ENCODE measurements at places on chromosomes 5 and 9.

DNA sequence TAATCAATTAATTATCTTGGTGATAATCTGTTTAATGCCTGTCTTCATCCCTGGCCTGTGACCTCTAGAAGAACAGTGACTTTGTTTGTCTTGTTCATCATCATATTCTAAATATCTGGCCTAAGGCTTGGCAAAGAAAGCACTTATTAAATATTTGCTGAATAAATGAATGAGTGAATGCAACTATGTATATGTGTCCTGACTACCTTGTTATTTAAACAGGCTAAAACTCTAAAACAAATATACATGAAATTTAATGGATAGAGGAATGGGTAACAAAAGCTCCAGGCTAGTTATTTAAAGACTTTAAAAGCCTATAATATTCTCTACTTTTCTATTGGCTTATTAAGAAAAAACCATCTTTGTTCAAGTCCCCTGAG, 91.7 kb upstream of the CER1 start:
- no peak for DNase-seq

DNA sequence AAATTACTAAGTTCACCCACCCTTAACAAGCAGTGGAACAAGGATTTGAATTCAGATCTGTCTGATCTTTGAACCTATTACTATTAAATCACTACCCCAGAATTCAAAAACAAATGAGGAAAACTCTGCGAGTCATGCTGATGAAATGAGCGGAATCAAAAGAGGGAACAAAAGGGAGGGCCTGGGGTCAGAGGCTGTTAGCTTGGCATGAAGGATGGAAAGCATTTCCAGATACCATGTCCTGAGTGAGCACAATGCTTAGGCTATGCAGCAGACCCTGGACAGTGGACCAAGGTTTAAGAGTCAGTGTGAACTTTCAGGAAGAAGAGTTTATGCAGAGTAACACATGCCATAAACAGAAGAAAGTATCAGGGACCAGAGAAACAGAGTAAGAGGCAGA, 30.5 kb downstream of the GRIA1 start:
- no peak for DNase-seq

DNA sequence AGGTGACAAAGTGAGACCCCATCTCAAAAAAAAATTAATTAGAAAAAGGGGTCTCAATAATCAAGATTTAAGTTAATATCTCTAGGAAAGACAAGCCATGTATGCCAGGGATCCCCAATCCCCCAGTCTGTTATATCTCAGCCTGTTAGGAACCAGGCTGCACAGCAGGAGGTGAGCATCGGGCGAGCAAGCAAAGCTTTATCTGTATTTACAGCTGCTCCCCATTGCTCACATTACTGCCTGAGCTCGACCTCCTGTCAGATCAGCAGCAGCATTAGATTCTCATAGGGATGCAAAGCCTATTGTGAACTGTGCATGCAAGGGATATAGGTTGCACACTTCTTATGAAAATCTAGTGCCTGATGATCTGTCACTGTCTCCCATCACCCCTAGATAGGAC, 116.8 kb downstream of the TARS1 start:
- DNase-seq, result no peak

DNA sequence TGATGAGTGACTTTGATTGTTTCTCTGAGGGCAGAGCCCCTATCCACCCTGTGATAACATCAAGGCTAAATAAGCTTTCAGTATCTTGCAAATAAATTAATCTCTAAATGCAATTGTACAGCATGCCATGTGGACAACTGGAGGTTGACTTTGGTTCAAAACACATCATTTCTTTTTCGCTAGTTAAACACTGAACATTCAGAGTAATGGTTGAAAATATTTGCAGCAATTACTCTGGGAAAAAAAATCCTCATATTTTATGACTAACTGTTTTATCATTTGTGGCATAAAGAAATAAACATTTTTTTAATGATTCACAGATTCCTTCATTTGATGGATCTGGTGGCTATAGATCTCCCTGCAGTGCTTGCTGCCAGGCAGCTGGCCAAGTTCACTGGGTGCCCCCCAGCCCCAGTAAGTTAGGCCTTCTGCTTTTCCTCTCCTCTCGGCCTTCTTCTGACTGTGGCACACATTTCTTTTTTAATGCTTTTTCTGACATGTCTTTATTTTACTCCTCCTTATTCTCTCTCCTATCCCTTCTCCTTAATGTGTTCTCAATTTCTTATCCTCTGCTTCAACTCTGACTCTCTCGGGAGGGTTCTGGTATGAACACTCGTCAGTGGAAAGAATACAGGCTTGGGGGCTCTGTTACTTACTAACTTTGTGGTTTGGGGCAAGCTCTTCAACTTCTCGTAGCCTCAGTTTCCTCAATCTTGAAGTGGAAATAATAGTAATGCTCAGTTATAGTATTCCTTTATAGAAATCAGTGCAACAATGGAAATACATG, 69.6 kb downstream of the ADAMTSL1 start:
- no peak for DNase-seq

DNA sequence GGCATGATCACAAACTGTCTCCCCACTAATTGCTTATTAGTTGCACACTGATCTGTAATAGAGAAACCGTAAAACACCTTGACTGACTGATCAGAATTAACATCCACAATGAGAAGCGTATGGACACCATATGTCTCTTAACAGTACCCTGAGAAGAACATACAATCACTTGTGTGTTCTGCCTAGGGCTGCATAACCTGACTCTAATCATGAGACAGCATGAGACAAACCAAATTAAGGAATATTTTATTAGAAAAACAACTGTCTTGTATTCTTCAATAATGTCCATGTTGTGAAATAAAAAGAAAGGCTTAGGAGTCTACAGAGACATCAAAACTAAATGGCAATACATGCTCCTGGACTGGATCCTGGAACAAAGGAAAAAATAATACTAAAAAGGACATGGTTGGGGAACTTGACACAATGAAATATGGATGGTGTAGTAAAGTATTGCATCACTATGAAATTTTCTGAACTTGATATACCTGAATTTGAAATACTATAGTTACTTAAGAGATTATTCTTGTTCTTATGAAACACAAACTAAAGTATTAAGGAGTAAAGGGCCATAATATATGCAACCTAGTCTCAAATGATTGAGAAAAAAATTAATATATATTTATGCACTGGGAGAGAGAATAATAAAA, 162.1 kb downstream of the CWC27 start:
- DNase-seq, result no peak

DNA sequence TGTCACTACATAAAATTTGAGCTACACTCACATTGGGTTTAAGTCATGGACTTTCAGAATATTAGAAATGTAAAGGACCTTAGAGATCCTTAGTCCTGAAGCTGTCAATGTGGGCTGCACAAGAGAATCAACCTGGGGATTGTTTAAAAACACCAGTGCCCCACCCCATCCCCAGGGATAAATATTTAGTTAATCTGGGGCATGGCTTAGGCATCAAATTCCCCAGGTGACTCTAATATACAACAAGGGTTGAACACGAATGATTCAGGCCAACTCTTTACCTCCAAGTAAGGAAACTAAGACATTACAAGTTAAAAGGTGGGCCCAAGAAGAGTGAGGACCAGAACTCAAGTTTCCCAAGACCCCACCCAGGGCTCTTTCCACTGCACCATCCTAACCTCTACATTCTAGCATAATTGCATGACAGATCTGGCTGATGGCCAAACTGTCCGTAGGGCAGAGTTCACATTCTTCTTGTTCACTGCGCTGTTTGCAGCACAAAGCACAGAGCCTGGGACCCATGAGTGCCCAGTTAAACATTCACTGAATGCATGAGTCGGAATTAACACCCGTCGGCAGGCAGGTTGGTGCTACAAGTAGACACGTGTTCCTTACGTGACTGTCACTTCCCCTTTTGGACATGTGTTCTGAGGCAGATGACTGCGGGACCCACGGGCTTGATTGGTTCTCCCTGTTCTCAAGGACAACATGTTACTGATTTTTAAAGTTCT, 25.2 kb downstream of the CYFIP2 start:
- DNase-seq, result no peak

DNA sequence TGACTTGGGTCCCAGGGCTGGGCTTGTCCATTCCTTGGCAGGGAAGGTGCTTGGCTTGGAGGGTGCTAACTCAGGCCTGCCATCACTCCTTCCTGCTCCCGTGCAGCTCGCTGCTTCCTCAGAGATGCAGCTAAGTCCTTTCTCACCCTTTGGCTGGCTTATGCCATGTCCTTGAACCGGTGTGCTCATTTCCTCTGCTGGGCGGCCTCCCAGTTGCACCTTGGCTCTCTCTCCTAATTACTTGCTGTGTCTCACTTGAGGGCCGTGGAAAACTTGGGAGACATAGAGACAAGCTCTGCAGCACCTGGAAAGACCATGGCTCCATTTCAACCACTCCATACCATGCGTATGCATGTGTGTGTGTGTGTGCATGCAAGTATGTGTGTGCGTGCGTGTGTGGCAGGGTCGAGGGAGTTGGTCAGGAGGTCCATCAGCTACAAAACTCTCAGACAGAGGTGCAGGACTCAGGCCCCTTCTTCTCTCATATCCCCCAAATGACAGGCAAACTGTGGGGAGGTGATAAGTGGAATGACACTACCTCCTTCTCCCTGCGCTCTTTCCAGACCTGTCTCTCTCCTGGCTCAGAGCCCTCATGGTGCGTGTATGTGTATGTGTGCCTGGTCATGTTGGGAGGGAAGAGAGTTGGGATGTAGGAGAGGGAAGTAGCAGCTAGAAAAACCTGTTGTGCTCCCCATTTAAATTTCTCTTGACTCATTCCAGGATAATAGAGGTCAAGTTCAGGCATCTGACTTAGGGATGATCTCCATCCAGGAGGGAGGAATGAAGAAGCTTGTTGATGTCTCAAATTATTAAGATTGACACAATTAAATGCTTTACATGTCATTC, 17.6 kb upstream of the MTMR12 start:
- no peak for DNase-seq

- DNase-seq, result no peak
These were observed 563.9 kb downstream of the BNC2 start for GRCh38 chr9:16306586-16306985.

DNA sequence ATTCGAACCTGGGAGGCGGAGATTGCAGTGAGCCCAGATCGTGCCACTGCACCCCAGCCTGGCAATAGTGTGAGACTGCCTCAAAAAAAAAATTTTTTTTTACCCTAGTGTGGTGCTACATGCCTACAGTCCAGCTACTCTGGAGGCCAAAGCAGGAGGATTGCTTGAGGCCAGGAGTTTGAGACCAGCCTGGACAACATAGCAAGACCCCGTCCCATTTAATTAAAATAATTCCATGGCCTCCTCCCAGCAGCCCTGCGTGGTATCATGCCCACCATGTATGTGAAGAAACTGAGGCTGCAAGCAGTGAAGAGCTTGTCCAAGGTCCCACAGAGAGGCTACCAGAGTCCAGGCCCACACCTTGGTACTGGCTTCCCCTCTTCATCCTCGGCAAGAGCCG, 19.4 kb upstream of the PHYHD1 start:
- DNase-seq, result no peak

- no peak for DNase-seq
These were observed 382.9 kb downstream of the GLIS3 start for GRCh38 chr9:3916984-3917383.

DNA sequence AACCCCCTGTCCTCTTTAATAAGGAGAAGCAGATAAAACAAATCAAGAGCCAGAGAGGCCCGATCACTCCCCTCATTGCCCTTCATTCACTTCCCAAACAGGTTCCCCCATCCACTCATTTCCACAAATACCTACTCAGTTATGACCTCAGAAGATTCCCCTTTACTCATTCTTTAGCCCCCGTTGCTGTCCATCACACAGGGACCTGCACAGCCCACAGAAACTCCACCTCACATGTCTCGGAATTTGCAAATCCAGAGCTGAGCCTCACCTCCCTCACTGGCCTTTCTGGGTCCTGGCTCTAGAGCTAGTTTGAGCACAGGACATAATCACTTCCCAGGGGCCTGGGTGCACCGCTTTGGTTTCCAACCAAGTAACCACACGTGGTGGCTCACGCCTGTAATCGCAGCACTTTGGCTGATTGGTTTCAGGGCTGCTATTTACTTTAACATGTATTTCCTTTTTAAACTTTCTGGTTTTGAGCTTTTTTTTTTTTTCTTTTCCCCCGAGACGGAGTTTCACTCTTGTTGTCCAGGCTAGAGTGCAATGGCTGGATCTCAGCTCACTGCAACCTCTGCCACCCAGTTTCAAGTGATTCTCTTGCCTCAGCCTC, 17.8 kb downstream of the ATP6V0E1 start:
- DNase-seq, result no peak

DNA sequence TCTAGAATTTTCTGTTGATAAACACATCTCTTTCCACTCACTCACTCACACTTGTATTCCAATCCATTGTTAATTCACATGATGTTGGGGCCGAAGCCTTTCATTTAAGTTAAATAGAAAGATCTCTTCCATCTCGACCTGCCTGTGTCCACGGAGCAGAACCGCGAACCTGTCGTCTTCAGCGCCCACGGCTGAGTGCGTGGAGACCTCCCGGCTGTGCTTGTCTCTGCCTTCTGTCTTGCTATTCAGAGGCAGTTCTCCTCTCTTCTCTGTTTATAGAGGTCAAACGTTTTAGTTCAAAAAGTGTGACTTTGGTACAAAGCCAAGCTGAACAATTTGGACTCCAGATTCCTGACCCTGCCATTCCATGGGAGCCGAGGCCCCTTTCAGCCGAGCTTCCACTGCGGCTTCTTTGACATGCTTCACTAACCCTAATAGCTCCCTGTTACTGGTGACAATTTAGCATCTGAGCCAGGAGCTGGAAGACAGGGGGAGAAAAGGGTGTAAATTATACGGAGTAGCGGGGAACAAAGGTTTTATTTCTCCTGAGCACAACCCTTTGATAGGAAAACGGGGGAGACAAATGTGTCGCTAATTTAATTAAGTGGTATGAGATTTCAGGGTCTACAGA, 314.4 kb upstream of the IRX4 start:
- DNase-seq, result no peak

GRCh38 chr9:105912863-105913516, 218.6 kb downstream of the TMEM38B start:
- no peak for DNase-seq

GRCh38 chr5:134510970-134511795, 14.3 kb upstream of the JADE2 start:
- DNase-seq, result peak; percentile 54

- DNase-seq, result no peak
These were observed 433.2 kb downstream of the SEMA5A start for GRCh38 chr5:9112520-9113291.

DNA sequence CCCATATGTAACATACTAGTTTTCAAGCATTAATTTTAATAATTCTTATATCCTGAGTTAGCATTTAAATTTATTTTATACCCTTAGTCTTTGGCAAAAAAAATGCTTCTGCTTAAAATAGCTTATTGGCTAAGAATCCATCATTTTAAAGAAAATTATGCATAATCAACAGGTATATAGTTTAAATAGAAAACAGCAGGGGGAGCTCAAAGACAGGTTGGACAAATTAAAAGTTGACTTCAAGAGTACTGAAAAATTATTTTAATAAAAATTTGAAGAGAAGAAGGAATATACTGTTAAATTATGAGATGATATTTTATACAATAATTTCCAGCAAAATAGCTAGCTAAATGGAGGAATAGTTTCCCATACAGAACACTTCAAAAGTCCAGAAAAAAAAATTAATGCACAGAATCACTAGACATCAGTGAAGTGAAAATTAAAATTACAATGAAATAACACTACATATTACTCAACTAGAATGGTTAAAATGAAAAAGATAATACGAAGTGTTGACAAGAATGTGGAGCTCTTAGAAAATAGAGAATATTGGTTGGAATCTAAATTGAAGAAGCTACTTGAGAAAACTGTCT, 387.1 kb downstream of the PDE4D start:
- no peak for DNase-seq
